ENCODE measurements at places on chromosomes 1 and 21.
A peak's percentile ranks its signal among the peaks of the same experiment; 100 is the strongest.

DNA sequence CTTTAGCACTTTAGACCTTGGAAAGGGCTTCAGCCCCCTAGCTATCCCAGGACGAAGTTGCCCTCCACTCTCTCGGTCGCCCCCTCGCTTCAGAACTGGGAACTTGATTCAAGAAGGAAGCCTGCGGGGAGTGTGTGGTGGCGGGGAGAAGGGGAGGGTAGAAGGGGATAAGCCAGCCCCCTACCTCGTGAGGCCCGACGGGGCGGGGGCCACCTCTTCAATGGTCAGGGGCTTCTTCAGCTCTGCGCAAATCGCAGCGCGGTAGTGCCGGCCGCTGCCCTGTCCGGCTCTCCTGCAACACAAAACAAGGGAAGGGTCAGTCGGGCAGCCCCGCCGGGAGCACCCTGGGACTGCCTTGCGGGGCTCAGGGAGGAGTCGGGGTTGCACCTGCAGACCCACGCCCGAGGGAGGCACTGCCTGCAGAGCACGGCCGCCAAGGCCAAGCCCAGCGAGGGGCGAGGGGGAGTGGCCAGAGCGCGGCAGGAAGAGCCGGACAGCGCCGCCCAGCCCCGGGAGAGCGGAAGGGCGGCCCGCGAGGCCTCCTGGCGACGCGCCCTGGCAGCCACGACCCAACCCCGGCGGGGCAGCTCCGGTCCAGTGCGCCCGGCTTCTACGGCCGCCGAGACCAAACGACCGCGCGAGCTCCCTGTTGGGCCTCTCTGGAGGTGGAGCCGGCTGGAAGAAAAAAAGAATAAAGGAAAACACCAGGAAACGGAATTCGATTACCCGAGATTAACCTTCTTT is 56.2 kb upstream of the RASAL2 start:
- DNase-seq = peak; percentile 45

- DNase-seq = peak; percentile 29
These were observed 305.4 kb upstream of the PTBP2 start for GRCh38 chr1:96416111-96416595.

DNA sequence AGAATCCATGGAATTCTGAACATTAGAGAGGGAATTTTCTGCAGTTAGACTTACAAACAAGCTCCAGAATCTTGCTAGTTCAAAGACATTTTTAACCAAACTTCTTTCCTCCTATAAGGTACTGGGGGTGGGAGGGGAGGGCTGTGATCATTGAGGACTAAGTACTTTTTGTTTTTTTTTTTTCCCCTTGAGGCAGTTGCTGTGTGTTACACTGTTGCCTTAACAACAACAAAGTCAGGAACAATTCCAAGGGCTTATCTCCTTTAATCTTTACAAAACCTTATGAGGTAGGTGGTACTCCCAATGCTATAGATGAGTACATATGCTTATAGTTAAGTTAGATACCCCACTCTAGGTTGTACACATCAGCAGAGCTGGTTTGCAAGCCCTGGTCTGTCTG is 62.9 kb downstream of the PPP1R12B start:
- no peak for DNase-seq

DNA sequence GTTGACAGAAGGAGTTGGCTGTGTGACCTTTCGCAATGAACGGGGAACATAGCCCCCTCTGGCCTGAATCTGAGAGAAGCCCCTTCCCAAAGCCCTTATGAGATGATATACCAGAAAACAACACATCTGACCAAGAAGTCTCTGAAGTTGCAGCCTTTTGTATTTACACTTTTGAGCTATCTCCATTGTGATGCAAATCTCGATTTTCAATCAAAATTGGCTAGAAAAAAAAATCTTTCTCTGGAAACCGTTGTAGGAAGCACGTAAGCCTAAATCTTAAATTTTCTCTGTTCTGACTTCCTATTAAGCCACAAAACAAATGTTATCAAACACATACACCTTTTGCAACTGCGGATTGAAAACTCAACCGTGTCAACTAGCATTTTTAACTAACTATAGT is 71.4 kb upstream of the OLIG2 start:
- no peak for DNase-seq

DNA sequence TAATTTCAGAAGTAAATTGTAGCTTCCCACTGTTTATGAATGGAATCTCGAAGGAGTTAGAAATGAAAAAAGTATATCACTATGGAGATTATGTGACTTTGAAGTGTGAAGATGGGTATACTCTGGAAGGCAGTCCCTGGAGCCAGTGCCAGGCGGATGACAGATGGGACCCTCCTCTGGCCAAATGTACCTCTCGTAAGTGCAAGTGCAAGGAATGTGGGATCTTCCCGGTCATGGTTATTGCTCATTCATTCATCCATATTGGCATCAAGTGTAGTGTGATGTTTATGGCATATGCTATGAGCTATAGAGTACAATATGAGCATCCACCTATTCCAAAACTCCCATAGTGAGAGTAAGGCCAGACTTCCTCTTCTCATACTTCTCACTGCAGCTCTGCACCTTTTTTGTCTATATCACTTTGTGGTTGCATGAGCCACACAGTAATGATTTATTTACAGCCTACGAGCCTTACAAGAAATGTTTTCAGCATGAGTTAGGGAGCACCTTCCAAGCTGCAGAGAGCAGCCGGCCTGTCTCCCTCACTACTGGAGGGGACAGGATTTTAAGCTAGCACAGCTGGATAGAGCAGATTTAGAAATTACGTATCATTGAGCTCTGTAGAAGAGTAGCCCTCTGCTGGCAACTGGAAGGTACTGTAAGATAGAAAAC is 24.9 kb upstream of the CR1L start:
- peak; percentile 55 for DNase-seq

- DNase-seq = peak; percentile 29
These were observed 120.9 kb downstream of the KCNN3 start for GRCh38 chr1:154749078-154749760.

GRCh38 chr1:206477581-206478380 is 7.5 kb downstream of the IKBKE start:
- DNase-seq = peak; percentile 83
